Dermis microvascular lymphatic vessel endothelial cell (primary cell): ENCODE measurements at places on chromosomes 5 and 9. TPM values are rescaled to one million over a fixed set of nuclear protein-coding genes. Genes with fewer than 3 reads are reported as not detected.

The PGM5 gene
- total RNA-seq = 48.9 and 219 TPM in 2 replicates

The CCNO gene
- under 0.01 TPM in 1 of 2 replicates, not detected in the other for total RNA-seq

The PDE4D gene
- total RNA-seq = 22.1 and 41.1 TPM in 2 replicates

The AHRR gene
- 4.5 and 5.4 TPM in 2 replicates for total RNA-seq

The SMU1 gene
- total RNA-seq = 30.3 and 36.2 TPM in 2 replicates

The GRIN3A gene
- total RNA-seq = not detected in 2 replicates

The PHF24 gene
- under 0.01 TPM in 1 of 2 replicates, not detected in the other for total RNA-seq

The CFAP90 gene
- total RNA-seq = not detected in 2 replicates

The LCN1 gene
- total RNA-seq = not detected in 2 replicates

The MLANA gene
- not detected in 2 replicates for total RNA-seq

DNA sequence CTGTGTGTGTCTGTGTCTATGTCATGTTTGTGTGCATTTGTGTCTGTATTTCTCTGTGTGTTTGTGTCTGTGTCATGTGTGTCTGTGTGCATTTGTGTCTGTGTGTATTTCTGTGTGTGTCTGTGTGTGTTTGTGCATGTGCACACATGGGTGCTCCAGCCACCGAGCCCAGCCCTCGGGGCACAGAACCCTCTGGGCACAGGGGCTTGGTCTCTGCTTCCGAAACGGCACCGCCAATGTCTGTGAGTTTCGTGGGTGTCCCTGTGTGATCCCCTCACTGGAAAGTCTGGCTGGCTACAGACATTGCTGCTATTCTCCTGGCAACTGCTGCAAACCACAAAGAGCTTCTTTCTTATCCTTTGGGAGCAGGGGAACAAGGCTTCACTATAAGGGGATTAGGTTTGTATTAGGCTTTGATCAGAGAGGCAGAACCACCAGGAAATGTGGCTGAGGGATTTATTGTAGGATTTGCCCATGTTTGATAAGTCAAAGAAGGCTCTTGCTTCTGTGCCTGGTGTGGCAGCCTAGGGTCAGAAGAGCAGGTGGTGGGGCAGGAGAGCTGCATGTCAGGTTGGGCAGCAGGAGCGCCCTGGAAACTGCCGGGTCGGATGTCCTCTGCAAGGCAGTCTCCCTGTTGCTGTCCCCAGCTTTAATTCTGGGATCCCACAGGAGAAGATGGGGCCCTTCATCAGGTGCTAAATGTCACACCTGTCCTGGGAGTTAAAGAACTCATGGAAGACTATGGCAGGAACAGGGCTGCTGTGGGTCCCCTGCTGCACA, 39.6 kb upstream of the FCN1 start:
- DNase-seq = no peak

DNA sequence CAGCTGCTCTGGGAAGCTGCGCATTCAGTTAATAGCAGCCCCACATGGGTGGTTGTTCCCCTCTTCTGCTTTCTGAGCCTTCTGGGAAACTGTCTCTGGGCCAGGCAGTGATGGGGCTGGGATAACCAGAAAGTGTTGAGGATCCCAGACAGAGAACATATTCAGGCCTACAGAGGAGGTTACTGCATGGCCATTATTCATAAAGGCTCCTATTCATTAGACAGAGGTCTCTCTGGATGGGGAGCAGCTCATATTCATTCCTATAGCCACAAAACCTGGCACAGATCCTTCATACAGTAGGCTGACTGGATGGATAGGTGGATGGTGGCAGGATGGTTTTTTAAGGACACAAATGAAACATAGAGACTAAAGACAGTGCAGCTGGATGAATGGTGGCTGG, 76.3 kb downstream of the HSPA4 start:
- no peak for DNase-seq

- no peak for DNase-seq
These were observed 95.0 kb downstream of the ANKH start for GRCh38 chr5:14776602-14777001.

GRCh38 chr9:37187292-37187691, 66.9 kb downstream of the ZCCHC7 start:
- no peak for DNase-seq

DNA sequence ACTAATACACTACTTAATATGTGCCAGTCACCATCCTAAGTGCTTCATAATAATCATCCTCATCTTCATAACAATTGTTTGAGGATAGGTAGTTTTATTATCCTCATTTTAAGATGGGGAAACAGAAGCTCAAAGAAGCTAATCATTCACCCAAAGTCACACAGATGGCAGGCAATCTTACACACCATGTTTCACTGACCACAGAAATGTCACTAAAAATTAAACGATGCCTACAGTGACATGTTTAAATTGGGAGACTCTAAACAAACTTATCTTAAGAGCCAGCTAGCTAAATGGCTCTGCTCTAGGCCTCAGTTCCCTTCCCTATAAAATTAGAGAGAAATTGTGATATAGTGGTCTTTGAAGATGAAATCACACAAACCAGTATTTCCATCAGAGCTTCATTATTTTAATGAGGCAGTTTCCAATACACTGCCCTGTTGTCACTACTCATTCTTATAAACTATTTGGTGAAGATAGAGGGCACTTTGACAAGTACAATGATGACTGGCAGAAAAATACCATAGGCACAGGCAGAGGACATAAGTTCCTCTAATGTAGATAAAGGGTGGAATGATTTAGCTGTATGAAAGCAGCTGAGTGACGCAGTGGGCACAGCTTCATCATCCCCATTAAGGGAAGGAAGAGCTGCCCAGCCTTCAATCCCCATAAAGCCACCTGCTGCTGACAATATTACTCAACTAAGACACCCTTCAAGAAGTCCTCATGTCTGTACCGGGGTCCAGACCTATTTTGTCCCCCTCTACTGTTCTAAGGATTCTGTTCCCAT, 224.1 kb downstream of the ACTL7B start:
- DNase-seq = no peak

- no peak for DNase-seq
These were observed 214.4 kb upstream of the MVB12B start for GRCh38 chr9:126112135-126112720.

DNA sequence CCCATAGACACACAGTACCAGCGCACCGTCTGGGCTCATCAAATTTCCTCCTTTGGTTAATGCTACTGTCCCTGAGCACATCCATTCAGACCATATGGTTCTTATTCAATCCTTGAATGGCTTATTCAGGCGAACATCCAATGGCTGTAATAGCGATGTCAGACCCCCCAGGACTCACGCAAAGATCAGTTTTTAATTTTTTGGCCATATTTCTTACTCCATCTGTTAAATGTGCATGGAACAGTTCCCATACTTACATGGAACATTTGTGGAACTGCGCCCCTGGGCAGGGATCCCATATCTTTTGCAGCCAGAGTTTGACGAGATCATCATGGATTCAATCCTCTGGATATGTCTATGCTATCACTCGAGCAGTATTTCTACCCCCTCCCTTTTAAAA, 213.2 kb downstream of the ADAMTS6 start:
- no peak for DNase-seq

DNA sequence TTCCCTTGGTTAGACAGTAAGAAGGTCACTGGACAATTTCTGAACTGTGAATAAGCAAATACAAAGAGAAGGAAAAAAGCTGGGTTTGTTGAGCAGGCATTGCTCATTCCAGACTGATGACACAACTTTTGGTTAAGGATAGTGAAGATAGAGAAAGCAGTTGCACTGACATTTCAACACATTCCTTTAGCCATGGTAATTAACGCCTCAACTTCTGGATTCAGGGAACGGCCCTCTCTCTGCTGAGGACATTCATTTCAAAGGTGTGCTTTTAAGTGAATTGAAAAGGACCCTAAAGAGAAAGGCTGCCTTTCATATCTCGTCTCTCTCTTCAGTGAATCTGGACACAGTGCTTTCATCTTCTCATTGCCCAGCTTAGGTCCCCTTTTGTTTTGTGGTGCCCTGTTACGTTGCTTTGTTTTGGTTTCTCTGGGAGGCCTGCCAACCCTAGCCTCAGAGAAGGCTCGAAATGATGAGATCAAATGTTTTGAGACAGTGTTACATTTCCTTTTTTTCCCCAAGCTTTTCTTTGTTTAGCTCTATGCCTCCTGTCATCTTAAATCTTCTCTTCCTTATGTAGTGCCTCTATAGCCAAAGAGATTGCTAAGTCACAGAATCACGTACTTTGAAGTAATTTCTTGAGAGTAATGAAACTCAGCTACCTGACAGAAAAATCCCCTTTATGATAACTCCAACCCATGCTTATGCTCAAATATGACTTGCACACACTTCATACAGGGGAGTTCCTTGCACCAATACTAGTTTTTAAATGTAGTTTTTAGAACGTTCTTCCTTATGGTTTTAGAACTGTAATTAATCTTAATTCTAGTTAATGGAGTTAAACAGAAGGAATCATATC, 94.4 kb upstream of the IFNE start:
- DNase-seq = no peak

GRCh38 chr9:112849363-112849922, 41.2 kb downstream of the SLC46A2 start:
- DNase-seq = no peak

GRCh38 chr9:129786481-129786880, 16.5 kb upstream of the TOR1B start:
- no peak for DNase-seq

DNA sequence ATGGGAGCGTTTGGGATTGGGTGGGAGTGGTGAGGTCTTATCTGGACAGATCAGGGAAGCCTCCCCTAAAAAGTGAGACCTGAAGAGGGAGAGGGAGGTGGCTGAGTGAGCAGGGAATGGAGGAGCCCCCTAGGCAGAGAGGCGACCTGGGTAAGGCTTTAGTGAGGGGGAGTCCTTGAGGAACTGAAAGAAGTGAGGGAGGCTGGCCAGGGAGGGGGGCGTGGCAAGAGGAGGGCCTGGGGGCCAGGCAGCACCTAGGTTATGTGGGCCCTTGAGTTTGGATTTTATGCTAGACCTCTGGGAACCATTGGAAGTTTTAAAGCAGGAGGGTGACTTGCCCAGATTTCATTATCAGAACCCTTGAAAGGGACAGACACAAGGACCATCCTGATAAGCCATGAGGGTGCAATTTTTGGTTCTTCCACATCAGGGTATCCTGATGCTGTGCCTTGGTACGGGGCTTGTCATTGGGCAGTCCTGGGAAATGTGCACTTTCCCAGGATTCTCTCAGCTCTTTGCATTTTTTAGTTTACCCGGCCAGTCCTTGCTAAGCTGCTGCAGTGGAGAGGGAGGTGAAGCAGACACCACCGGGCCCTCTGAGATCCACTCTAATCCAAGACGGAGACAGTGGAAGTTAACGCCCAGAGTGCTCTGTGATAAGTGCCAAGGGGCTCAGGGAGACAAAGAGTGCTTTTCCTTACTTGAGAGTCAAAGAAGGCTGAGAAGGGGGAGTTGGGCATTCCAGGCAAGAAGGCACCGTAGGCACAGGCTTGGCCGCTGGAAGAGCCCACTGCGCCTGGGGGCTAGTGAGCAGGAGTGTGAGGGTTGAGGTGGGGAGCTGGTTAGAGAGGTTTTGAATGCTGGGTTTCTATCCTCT, 16.1 kb downstream of the GSN start:
- DNase-seq = no peak

DNA sequence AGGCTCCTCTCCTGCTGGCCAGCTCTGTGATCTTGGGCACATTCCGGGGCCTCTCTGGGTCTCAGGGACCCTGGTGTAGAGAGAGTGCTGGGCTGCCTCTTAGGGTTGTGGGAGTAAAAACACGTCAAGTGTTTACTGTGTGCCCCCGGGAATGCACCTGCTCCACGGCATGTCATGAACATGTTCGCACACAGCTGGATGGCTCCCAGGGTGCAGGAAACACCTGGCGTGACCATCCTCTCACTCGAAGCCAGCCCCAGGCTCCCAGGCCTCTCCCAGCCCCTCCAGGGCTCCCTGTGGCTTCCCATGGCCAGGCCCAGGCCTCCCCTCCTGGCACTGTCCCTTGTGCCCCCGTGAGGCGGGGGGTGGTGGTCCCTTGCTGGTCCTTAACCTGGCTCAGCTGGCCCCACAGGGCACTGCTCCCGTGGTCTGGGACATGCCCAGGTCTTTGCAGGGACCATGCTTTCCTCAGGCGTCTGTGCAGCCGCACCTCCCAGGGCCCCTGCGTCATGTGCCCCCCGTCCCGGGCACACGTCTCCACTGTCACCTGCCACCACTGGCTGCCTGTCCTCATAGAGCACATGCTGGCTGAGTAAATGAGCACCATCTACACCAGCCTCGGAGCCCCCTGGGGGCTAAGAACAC, 44.9 kb downstream of the SLC6A3 start:
- no peak for DNase-seq

- no peak for DNase-seq
These were observed 510.5 kb downstream of the LRRC70 start for GRCh38 chr5:63089147-63089546.

- DNase-seq = no peak
These were observed 292.9 kb upstream of the MSX2 start for GRCh38 chr5:174431504-174431903.

- no peak for DNase-seq
These were observed 21.9 kb downstream of the FGF18 start for GRCh38 chr5:171441246-171441791.

DNA sequence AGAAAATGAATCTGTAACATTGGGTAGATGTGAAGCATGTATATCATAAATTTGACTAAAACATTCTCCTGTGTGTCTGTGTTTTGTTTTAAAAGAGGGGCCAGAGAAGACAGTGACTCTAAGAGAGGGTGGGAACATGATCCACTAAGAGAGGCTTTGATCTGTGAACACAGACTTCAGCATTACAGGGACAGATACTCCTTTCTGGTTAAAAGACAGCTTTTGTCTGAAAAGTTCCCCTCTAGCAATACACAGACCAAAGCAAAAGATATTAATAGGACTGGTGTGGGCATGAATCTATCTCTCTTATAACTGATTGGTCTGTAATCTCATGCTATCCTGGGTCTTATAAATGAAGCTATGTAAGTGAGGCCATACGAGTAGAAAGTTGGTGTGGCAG, 150.9 kb downstream of the NUDT12 start:
- no peak for DNase-seq

- no peak for DNase-seq
These were observed 53.9 kb downstream of the ZCCHC7 start for GRCh38 chr9:37174247-37174646.

DNA sequence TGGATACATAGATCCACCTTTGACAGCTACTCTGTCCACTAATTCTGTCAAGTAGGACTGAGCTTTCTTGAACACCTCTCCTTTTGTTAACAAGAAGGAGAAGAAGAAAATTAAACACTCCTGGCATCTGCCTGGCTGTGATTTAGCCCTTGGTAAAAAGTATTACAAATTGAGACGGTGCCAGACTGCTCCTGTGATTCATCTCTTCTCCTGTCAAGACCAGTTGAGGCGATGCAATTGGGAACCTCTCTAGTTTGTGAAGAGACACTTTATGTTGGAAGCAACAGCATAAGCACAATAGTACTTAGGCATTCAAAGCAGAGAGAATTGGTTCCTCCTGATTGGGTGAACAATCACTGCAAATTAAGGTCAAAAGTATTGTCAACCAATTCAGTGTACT, 72.7 kb downstream of the GHR start:
- DNase-seq = no peak

DNA sequence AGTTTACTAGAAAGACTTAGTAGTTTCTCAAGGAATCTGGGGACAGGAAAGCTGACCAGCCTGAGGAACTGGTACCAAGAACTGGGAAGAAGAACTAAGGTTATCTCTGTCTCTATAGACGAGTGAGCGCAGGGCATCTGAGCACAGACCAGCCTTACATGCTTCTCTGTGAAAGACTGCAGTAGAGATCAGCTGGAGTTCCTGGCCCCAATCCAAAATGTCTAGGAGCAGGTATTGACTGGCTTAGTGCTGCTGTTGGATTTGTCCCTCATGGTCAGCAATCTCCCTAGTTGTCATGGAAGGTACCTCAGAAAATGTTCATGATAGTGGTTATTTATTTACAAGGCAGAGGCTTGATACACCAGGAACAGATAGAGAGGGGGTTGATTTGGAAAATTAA, 13.3 kb downstream of the NUP214 start:
- no peak for DNase-seq
